Ecto neural progenitor cell (in vitro differentiated cells): ENCODE measurements at places on chromosomes 6 and 20.

GRCh38 chr6:137475103-137475502, 19.1 kb downstream of the OLIG3 start:
- DNase-seq: no peak

GRCh38 chr20:39453890-39454289, 491.7 kb downstream of the DHX35 start:
- peak; percentile 53 for DNase-seq

GRCh38 chr6:45966340-45966739, 49.3 kb downstream of the CLIC5 start:
- no peak for DNase-seq

GRCh38 chr20:20710443-20711315, 1.8 kb downstream of the RALGAPA2 start:
- DNase-seq: no peak

GRCh38 chr6:46491201-46491627, at the start of gene RCAN2:
Gene RCAN2, minus strand, starts transcription at chr6:46491449.
- DNase-seq: peak; percentile 88

- no peak for DNase-seq
Measured at GRCh38 chr20:44743916-44744655, 1.6 kb upstream of the KCNK15 start.

GRCh38 chr6:170434821-170435155, 118.3 kb downstream of the PSMB1 start:
- no peak for DNase-seq

GRCh38 chr6:74671558-74672025, 534.3 kb downstream of the COL12A1 start:
- DNase-seq: no peak

- no peak for DNase-seq
Measured at GRCh38 chr6:105014448-105014847, 57.5 kb downstream of the LIN28B start.

GRCh38 chr6:38588631-38589366, 50.9 kb downstream of the BTBD9 start:
- no peak for DNase-seq

- no peak for DNase-seq
Measured at GRCh38 chr20:51583499-51583898, 41.0 kb upstream of the NFATC2 start.

GRCh38 chr6:155439376-155439775, 16.3 kb downstream of the NOX3 start:
- no peak for DNase-seq

GRCh38 chr20:36785308-36785707, 11.7 kb upstream of the DSN1 start:
- no peak for DNase-seq

DNA sequence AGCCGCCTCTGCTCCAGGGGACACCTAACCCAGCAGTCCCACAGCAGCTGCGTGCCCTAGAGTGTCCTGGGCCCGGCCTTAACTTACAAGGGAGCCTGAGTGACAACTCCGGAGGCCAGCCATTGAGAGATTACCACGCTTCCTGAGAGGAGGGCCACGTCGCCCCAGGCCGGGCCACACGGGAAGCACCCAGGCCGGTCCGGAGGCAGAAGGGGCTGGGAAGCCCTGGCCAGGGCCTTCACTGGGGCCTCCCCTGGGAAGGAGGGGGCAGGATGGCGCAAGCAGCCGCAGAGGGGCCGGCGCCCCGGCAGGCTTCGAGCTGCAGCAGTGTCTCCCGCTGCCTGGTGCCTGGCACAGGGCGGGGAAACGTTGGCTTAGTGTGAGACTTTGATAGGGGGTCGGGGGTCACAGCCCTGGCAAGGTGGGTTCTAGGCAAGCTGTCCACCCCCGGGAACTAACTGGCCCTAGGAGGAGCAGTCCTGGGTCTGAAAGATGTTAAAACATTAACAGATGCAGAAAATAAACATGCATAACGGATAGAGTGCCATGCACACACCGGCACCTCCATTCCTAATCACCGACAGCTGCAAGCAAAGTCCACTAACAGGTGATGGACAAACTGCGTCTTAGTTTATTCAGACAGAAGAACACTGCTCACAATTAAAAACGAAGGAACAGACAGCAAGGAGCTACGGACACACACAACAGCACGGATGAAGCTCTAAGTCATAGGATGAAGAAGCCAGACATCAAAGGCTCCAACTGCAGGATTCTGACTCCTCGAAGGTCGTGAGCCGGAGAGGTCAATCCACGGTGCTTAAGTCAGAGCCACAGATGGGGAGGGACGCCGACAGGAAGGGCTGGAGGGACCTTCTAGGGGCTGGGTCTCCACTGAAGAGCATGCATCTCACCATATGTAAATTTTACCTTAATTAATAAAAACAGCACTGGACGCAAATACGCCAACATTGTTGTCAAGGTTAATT, 17.4 kb downstream of the CHRNA4 start:
- no peak for DNase-seq
